Activated CD4-positive, CD25-positive, alpha-beta regulatory T cell (primary cell): ENCODE measurements at places on chromosomes 6 and 20.

GRCh38 chr20:32542259-32542615 lies 42.9 kb downstream of the NOL4L start:
- no peak for DNase-seq

DNA sequence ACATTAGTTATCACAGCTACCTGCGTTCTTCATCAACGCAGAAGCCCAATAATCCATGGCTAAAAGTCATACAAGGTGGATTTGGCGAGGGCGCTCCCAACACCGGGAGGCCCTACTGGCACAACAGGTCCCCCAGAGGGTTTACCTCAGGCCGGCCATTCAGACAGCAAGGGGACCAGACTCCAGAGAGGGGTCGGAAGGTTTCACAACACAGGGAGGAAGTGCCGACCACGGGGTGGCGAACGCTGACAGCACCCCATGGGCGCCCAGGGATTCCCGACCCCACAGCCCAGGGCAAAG lies 1515.9 kb upstream of the DEFB115 start:
- no peak for DNase-seq

GRCh38 chr6:47603227-47603626 lies 95.2 kb upstream of the ADGRF4 start:
- no peak for DNase-seq

DNA sequence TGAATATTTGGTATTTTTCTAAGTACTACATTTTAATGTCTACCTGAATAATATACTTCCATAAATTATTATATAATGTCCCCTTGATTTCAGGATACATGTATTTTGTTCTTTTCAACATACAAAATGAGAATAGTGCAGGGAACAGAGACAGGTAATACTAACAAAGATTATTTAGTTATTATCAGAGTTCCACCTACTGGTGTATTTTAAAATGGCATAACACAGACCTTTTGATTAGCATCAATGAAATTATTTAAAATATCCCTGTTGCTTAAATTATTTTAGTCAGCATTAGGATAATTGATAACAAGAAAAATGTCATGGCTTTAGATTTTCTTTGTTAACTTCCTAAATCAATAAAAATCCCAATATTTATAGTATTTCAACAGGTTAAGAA lies 184.0 kb downstream of the PRDM13 start:
- DNase-seq, result no peak

DNA sequence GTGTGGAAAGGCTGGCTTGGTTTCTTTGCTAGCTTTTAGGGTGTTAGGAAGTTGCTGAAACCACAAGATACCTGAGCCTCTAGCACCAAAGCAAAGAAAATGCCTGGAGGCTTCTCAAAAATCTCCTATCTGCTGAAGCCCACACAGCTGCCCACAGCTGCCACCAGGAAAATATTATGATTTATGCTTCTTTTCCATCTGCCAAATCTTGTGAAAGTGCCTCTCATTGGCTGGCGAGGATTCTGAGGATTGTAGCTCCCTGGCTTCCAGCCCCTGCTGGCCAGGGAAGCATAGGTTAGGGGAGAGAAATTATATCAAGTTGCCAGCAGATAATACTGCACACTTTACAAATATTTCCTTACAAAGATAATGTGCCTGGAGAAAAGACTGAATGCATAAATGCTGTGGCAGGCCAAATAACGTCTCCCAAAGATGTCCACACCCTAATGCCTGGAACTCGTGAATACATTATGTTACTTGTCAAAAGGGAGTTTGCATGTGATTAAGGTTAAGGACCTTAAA lies 98.4 kb downstream of the MRPL14 start:
- DNase-seq, result no peak

GRCh38 chr6:88145298-88145963 lies 20.7 kb downstream of the CNR1 start:
- DNase-seq, result no peak

DNA sequence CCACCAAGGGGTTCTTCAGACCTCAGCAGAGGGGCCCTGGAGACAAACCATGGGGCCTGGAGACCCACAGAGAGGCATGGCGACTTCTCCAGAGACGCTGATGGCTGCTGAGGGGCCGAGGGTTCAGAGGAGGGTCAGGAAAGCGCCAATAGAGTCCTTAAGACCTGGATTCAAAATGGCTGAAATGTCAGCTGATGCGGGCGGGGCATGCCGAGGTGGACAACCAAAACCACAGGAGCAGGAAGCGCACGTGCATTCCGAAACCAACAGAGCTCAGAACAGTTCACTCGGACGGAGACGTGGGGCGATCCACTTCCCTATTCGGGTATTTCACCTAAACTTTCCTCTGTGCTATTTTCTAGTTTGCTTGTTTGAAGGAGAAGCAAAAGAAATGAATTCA lies 99.9 kb upstream of the RIN2 start:
- DNase-seq, result no peak

GRCh38 chr20:14716351-14716801 lies 379.0 kb upstream of the FLRT3 start:
- no peak for DNase-seq

DNA sequence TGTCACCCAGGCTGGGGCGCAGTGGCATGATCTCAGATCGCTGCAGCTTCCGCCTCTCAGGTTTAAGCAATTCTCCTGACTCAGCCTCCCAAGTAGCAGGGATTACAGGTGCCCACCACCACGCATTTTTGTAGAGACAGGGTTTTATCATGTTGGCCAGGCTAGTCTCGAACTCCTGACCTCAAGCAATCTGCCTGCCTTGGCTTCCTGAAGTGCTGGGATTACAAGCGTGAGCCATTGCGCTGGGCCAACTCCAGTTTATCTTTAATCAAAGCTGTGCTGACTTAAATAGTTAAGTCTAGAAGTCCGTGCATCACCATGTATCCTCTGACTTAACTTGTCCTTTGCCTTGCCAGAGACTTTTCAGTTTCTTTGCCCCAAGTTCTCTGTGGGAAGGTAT lies 224.3 kb downstream of the TMEM242 start:
- no peak for DNase-seq

GRCh38 chr6:115680621-115681020 lies 380.1 kb downstream of the FRK start:
- DNase-seq, result no peak

DNA sequence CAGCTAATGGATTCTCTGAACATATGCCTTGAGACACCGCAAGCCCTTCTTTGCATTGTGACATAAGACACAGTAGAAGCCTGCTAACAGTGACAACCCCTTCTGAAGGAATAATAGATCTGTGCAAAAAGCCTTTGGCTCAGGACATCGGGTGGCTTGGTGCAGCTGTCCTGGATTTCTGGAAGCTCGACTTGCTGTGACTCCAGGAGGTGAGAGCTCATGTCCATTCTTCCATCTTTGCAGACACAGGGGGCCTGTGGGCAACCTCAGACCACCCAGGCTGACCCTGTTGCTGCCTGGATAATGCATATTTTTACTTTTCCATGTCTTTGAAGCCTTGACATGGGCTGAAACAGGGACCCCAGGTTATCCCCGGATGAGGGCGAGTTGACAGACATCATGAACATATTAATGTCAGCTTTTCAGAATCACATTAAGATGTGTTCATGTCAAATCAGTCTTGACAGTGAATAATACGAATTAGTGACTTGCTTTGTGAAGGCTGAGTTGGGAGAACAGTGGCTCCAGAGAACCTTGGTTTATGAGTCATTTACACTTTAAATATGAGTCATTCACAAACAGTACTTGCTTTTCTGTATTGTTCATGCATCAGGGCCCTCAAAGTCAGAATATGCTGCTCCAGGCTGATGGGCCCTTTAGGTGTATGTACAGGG lies 66.8 kb upstream of the IYD start:
- no peak for DNase-seq

GRCh38 chr20:38217791-38218565 lies 42.6 kb downstream of the KIAA1755 start:
- DNase-seq, result no peak

DNA sequence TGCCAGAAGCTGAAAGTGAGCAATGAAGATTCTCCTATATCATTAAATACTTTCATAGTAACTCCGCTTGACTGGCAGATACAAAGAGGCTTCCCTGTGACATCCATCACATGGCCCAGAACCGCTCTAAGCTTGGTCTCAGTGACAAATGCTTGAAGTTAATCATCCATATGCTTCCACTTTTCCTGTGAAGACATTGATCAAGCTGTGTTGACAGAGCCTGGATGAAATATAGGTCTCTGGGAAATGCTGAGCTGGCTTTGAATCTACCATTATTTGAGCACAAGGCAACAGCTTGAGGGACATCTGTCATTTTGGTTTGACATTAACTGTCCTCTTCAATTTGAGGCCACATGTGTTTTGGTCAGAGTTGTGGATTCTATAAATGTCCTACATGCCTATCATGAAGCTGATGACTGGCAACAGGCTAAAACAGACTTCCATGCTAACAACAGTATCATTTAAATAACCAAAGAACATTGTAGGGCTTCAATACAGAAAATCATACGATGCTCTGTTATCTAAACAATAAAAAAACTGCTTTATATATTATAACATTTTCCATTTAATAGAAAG lies 402.2 kb upstream of the IRAK1BP1 start:
- no peak for DNase-seq

DNA sequence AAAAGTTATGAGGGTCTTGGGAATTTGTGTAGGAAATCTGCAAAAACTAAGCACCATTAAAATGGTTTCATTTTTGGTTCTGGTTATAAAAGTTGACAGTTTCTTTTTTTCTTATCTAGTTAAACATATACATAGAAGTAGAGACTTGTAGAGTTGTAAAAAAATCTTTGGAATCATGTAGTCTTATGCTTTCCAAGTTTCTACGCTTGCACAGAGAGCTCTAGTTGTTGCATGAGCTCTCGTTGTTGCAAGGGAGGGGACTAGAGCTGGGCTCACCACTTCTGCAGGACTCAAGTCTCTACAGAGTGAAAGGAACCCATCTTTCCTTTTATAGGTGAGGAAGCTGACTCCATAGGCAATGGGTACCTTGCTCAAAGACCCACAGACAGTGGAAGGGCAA lies 21.6 kb upstream of the CCN2 start:
- DNase-seq, result no peak

- no peak for DNase-seq
Observed at GRCh38 chr6:43014434-43014909, 423 bp downstream of the KLHDC3 start.

GRCh38 chr6:158744986-158745430 lies 74.2 kb downstream of the EZR start:
- DNase-seq, result no peak

DNA sequence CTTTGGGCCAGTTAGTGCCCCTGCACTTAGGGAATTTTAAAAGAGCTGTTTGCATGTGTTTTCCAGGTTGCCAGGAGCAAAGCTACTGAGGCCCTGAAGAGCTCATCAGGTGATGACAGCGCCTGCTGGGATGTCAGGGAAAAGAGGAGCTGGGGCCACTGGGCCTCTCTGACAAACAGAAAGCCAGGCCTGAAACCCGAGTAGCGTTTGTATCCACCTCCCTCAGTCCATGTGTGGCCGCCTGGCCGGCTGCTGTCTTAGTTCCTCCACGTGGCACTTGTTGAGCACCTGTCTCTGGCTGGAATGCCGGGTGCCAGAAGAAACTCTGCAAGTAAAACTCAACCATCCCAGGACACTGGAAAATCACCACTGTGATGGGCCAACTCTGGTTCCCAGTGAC lies 601.2 kb downstream of the CDH26 start:
- DNase-seq, result no peak

- DNase-seq, result no peak
Observed at GRCh38 chr6:118353564-118353963, 194.5 kb upstream of the PLN start.

GRCh38 chr6:116265041-116265829 lies 11.4 kb upstream of the TSPYL4 start:
- DNase-seq, result no peak

DNA sequence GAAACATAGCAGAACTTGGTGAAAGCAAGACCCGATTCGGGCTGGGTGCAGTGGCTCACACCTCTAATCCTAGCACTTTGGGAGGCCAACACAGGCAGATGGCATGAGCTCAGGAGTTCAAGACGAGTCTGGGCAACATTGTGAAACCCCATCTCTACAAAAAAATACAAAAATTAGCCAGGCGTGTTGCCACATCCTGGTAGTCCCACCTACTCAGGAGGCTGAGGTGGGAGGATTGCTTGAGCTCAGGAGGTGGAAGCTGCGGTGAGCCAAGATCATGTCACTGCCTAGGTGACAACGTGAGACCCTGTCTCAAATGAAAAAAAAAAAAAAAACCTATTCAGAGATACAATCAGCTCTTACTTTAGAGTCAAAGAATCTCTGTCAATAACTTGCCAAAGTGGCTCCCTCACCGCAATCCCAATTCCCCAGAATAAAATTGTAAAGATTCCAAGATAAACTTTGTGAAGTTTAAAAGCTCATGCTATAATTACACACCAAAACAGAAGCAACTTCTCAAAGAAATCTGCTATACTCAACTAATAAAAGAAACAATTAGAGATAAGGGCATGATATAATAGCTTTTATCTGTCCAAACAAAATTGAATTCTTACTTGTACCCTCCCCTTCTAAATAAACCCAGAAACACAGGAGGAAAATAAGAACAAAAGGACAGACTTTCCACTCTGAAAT lies 33.6 kb downstream of the CDK19 start:
- no peak for DNase-seq

- no peak for DNase-seq
Observed at GRCh38 chr6:138162111-138162954, 594 bp downstream of the ARFGEF3 start.
